ENCODE measurements at places on chromosomes 6 and 20. TPM values are rescaled to one million over a fixed set of nuclear protein-coding genes. Genes with fewer than 3 reads are reported as not detected.

- H3K27me3 ChIP-seq = no peaks in the 10 kb centered on the region
- no peaks in the 10 kb centered on the region for H3K36me3 ChIP-seq
- peaks cover 5% of the 10 kb centered on the region for H3K4me1 ChIP-seq
These were observed 32.4 kb downstream of the RNF217 start for GRCh38 chr6:124994648-124995047.

Gene SAMD5
- total RNA-seq = 3.8 TPM

DNA sequence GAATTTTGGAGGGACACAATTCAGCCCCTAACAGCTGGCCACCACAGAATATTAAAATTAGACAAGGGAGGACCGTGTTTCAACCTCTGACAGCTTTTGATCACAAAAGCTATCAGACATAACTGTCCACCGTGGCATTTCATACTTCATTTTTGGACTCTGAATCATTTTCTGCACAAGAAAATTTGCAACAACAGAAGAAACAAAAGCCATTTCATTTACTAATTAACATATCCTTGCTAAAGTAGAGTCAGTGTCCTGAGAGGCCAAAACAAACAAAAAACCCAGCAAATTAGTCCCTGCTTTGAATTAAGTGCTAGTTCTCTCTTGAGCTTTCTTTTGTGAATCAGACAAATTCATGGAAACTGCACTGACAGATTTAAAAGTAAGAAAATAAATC lies 17.6 kb upstream of the COL12A1 start:
- H3K4me1 ChIP-seq = no peaks in the 10 kb centered on the region
- no peaks in the 10 kb centered on the region for H3K36me3 ChIP-seq
- DNase-seq = no peak
- H3K27me3 ChIP-seq = no peaks in the 10 kb centered on the region
- no peak overlapping the region for H3K4me3 ChIP-seq
- no peak overlapping the region for H3K27ac ChIP-seq

GRCh38 chr6:70110126-70111022 lies 192.5 kb downstream of the COL9A1 start:
- no peaks in the 10 kb centered on the region for H3K36me3 ChIP-seq
- no peak overlapping the region for H3K4me3 ChIP-seq
- no peak for DNase-seq
- H3K4me1 ChIP-seq = no peaks in the 10 kb centered on the region
- H3K27ac ChIP-seq = no peak overlapping the region

GRCh38 chr20:20856956-20857355 lies 144.5 kb upstream of the RALGAPA2 start:
- H3K27ac ChIP-seq = no peak overlapping the region
- H3K4me1 ChIP-seq = no peaks in the 10 kb centered on the region
- no peaks in the 10 kb centered on the region for H3K27me3 ChIP-seq

Gene CASS4
- total RNA-seq = 2.4 TPM

- DNase-seq = no peak
- peak overlapping the region; percentile 80 for H3K4me3 ChIP-seq
- H3K27me3 ChIP-seq = no peaks in the 10 kb centered on the region
- H3K27ac ChIP-seq = no peak overlapping the region
- H3K36me3 ChIP-seq = no peaks in the 10 kb centered on the region
- H3K4me1 ChIP-seq = peaks cover 1% of the 10 kb centered on the region
These were observed 1.6 kb upstream of the SOBP start for GRCh38 chr6:107488174-107488874.

Gene PPP1R16B
- total RNA-seq = 17.6 TPM

DNA sequence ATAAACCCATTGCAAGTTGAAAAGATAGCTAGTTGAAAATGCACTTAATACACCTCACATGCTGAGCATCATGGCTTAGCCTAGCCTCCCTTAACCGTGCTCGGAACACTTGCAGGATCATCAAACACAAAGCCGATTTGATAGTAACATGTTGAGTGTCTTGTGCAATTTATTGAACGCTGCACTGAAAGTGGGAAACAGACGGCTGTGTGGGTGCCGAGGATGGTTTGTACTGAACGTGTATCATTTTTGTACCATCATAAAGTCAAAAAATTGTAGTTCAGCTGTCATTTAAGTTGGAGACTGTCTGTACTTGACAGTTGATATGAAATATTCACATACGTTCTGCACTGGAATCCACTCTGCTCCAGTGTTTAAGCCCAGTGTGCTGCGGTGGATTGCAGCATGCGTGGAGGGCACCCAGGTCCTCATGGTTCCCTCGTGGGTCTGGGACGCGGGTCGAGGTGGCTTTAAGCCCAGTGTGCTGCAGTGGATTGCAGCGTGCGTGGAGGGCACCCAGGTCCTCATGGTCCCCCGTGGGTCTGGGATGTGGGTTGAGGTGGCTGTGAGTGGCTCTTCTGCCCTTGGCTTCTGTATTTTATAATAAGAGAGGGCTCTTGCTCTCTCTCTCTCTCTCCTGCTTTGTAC lies 77.0 kb downstream of the CDH4 start:
- H3K4me3 ChIP-seq = no peak overlapping the region
- H3K27me3 ChIP-seq = no peaks in the 10 kb centered on the region
- H3K36me3 ChIP-seq = no peaks in the 10 kb centered on the region
- H3K27ac ChIP-seq = no peak overlapping the region

Gene SNAI1
- 10.4 TPM for total RNA-seq

Gene SOX18
- total RNA-seq = 186 TPM

DNA sequence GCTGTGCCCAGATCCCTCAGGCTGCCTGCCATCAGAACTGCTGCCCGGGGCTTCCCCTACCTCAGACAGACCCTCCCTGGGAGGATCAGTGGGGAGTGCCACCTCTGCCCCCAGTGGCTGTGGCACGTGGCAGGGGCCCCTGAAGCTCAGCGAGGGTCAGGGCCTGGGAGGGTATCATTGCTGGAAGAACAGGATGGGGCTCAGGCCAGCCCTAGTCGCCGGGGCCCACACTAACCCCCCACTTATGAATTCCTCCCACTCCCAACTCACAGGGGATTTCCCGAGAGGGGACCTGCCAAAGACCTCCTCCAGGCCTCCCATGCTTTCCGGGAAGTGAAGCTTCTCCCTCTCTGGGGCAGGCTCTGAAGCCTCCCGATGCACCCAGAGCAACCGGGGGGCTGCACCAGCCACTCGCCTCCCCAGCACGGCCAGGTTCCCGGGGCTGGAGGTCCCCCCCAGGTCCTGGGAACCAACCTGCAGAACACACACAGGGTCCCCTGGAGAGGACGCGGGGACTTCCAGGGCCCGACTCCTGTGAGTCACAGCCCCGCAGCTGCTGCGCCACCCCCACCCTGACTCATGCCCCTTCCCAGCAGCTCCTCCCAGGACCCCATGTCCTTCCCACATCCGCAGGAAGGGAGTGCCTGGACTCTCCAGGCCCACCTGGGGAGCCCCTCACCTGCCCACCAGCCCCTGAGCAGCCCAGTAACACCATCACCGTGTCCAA lies 2.5 kb downstream of the TNFRSF6B start:
- H3K27me3 ChIP-seq = no peaks in the 10 kb centered on the region
- H3K36me3 ChIP-seq = no peaks in the 10 kb centered on the region
- H3K4me1 ChIP-seq = no peaks in the 10 kb centered on the region
- H3K27ac ChIP-seq = no peak overlapping the region
- H3K4me3 ChIP-seq = no peak overlapping the region

Gene COL20A1
- 0.09 TPM for total RNA-seq

- peaks cover 2% of the 10 kb centered on the region for H3K4me1 ChIP-seq
- no peak overlapping the region for H3K4me3 ChIP-seq
- no peak for DNase-seq
- H3K27me3 ChIP-seq = no peaks in the 10 kb centered on the region
- H3K27ac ChIP-seq = no peak overlapping the region
- no peaks in the 10 kb centered on the region for H3K36me3 ChIP-seq
These were observed 237.1 kb downstream of the TBC1D7 start for GRCh38 chr6:13091192-13091591.

DNA sequence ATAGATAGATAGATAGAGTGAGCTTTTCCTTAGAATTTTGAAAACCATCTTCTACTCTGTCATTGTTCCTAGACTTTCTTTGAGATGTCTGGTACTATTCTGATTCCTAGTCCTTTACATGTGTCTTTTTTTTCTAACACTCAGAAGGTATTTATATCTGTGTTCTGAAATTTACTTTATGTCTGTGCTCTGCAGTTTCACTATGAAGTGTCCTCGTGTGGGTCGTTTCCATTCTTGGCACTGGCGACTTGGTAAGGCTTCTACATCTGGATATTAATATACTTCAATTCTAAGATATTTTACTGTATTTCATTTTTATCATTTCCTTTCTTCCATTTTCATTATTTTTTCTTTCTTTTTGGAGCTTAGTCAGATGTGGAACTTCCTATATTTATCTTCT lies 87.0 kb downstream of the FHL5 start:
- H3K27ac ChIP-seq = no peak overlapping the region
- H3K4me3 ChIP-seq = no peak overlapping the region
- no peaks in the 10 kb centered on the region for H3K27me3 ChIP-seq
- no peaks in the 10 kb centered on the region for H3K36me3 ChIP-seq
- DNase-seq = no peak

- H3K4me3 ChIP-seq = no peak overlapping the region
- DNase-seq = no peak
- no peak overlapping the region for H3K27ac ChIP-seq
- H3K27me3 ChIP-seq = no peaks in the 10 kb centered on the region
- H3K36me3 ChIP-seq = no peaks in the 10 kb centered on the region
- no peaks in the 10 kb centered on the region for H3K4me1 ChIP-seq
These were observed 159.6 kb downstream of the TMEM200A start for GRCh38 chr6:130525408-130525807.

DNA sequence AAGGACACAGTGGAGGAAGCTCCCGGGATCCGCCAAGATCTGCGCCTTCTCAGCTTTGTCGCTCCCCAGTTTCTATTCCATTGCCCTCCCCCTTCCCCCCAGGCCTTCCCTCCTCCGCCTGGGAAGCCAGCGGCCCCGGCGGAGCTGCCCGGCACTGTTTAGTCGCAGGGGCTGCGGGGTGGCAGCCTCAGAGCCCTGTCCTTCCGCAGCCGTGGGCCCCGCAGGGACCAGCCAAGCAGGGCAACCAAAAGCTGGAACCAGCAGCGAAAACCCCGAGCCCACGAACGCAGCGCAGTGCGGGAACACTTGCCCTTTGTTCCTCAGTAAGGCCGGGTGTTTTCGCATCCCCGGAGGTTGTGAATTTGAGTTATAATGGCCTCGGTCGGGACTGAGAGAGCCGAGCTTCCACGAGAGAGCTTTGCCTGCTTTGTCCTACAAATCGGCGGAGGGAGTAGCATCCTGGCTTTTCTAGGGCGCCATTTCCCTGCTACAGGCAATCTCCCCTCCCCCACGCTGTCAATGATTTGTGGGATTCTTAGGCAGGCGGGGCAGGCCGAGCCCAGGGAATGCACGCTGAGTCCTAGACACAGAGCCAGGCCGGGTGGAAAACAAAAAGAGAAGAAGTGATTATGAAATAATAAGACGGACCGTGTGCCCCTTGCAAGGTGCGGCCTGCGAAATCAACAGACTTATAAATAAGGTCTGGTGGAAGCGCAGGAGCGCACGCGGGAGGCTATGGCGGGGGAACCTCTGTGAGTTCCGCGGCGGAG lies 4.0 kb upstream of the TUBB2B start:
- no peak for DNase-seq
- peak overlapping the region; percentile 29 for H3K4me3 ChIP-seq
- H3K4me1 ChIP-seq = no peaks in the 10 kb centered on the region
- H3K36me3 ChIP-seq = no peaks in the 10 kb centered on the region
- H3K27ac ChIP-seq = no peak overlapping the region
- peaks cover 2% of the 10 kb centered on the region for H3K27me3 ChIP-seq

DNA sequence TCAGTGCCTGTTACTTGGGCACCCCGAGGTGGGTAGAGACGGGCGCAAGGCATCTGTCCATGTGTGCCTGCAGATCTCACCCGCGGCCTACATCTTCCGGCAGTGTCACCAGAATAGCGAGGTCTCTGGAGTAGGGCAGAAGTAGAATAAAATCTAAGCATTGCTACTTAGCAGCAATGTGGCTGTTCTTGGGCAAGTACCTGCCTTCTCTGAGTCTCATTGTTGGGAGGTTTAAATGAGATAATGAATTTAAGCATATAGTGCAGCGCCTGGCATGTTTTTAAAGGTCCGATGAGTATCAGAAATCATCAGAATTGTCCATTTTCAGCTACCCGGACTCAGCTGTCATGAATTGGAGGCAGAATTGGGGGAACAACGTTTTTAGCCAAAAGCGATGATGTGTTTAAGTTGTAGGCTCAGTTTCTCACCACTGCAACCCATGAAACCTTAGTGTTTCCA lies 800 bp downstream of the ABCC10 start:
- no peak overlapping the region for H3K27ac ChIP-seq
- no peaks in the 10 kb centered on the region for H3K36me3 ChIP-seq
- no peaks in the 10 kb centered on the region for H3K4me1 ChIP-seq
- H3K27me3 ChIP-seq = no peaks in the 10 kb centered on the region

DNA sequence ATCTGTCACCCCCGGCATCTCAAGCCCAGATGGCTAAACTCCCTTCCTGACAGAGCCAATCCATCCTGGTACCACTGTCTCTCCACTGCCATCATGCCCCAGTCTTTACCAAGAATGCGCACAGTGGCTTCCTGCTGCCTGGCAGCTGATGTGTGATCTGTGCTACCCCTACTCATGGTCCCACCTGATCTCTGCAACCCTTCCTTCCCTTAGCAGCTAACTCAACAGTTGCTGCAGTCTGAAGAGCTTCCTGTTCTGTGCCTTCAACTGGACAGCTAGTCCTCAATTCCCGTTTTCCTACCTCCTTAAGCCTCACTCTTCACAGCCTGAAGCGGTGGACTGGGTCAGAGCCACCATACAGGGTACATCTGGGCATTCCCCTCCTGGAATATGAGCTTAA lies 7.6 kb upstream of the FAM83C start:
- H3K27me3 ChIP-seq = no peaks in the 10 kb centered on the region
- no peak overlapping the region for H3K27ac ChIP-seq
- no peaks in the 10 kb centered on the region for H3K4me1 ChIP-seq
- H3K36me3 ChIP-seq = no peaks in the 10 kb centered on the region

DNA sequence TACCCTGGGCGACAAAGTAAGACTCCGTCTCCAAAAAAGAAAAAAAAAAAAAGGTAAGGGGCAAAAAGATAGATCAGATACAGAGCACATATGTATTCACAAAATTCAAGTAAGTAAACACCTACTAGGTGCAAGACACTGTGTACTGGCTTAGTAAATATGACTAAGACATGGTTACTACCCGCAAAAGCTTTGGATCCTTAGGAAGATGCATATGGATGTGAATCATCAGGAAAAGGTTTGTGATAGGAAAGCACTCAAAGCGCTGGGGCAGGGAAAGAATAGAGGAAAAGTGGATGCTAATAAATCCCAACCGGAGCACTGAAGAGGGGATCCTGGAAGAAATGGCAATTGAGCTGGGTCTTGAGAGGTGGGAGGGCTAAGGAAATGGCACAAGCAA lies 118.8 kb upstream of the FAM184A start:
- no peaks in the 10 kb centered on the region for H3K4me1 ChIP-seq
- H3K27me3 ChIP-seq = no peaks in the 10 kb centered on the region
- DNase-seq = no peak
- H3K27ac ChIP-seq = no peak overlapping the region
- no peak overlapping the region for H3K4me3 ChIP-seq

Gene ADGB
- not detected for total RNA-seq

- H3K27me3 ChIP-seq = no peaks in the 10 kb centered on the region
- no peak overlapping the region for H3K4me3 ChIP-seq
- no peaks in the 10 kb centered on the region for H3K36me3 ChIP-seq
- DNase-seq = no peak
- no peak overlapping the region for H3K27ac ChIP-seq
These were observed 194.7 kb upstream of the MCHR2 start for GRCh38 chr6:100188754-100189153.
